AG09319 (cell line): ENCODE measurements at places on chromosomes 4 and X.

DNA sequence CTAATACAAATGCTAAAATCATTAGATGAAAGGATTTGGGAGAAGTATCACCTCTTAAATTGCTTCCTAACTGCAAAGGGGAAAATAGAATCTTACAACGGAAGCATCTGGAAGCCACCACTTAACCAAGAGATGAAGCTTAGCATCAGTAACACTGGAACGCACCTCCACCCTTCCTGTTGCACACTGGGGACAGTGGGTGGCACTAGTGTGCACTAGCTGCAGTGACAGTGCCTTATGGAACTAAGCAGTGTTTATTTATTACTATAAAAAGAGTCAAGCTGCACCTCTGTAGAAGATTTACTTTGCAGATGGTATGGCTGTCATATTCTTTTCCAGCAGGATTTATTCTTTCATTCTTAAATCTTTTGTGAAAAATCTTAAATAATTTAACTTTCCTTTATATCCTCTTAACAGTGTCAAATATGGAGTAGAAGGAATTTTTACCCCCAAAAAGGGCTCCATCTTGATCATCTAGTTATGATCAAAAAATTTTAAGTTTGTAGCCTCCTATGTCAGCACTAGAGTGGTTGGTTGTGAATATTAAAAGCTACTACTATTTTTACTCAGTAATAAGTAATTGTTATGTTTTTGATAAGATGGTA, 76.7 kb downstream of the SCD5 start:
- no peak for DNase-seq

- DNase-seq = no peak
Observed at GRCh38 chr4:163697121-163697520, 202.6 kb downstream of the TMA16 start.

DNA sequence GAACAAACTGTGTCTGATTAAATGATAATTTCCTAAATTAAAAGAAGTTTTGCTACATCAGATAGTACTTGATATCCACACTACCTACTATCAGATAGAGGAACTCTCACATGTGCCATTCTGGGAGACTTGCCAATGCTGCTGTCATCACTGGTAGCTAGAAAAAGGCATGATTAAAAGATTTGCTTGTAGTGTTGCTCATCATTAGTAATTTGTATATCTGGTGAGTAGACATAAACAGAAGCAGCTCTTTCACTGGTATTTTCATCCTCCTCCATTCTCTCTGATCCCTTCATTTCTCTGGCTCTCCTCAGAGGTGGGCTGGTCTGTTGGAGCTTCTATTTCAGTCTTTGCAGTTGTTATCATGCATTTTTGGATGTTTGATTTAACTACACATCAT, 56.0 kb downstream of the SPRY1 start:
- peak; percentile 39 for DNase-seq

- no peak for DNase-seq
Observed at GRCh38 chrX:154780968-154781367, 18.3 kb downstream of the DKC1 start.

- no peak for DNase-seq
Observed at GRCh38 chr4:186627226-186627865, 72.0 kb upstream of the MTNR1A start.

DNA sequence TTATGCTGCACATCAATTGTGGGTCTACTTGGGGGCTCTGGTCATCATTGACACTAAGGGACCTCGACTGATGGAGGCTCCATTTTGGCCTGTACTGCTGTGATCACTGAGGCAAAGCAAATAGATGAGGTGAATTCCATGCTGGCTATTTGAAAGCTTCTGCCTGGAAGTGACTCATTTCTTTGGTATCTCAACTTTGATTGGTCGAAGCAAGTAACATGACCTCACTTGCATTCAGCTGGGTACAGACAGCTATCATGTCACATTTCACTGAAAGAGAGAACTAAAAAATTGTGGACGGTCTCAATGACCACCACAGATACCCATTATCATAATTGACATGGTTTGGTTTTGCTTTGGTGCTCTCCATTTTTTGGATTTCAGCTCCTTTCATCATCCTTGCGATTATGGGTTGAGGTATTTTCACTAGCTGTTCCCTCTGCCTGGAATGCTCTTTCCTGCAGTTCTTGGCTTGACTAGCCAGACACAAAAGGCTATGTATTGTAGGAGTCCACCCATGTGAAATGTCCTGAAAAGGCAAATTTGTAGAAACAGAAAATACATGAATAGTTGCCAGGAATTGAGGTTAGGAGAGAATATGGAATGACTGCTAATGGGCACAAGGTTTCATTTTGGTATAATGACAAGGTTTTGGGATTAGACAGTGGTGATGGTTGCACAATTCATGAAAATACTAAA, 369.2 kb upstream of the LCORL start:
- no peak for DNase-seq

DNA sequence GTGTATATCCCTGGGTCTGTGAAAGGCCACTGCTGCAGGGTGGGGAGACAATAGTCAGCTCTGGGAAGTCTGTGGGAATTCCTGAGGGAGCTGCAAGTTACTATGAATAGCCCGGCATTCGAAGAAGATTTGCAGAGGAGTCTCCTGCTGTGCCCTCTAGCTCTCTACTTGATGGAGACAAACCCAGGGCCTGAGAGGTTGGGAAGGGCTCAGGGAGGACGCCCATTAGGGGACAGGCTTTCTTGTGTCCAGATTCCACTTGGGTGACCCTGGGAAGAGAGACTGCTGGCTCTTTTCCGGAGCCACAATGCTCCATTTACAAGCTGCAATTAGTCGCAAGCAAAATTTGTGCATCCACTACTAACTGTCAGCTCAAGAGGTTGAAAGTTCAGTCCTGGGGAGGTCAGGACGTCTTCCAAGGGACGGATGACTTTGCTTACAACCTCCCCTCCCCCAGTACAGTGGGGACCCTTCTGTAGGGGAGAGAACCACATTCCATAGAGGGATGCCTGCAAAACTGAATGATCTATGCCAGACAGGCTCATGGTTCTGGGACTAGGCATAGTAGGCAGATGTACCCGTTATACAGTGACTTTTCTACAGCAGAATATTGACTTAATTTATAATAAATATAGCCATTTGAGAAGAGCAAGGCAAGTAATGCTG, 48.2 kb upstream of the PHOX2B start:
- no peak for DNase-seq

DNA sequence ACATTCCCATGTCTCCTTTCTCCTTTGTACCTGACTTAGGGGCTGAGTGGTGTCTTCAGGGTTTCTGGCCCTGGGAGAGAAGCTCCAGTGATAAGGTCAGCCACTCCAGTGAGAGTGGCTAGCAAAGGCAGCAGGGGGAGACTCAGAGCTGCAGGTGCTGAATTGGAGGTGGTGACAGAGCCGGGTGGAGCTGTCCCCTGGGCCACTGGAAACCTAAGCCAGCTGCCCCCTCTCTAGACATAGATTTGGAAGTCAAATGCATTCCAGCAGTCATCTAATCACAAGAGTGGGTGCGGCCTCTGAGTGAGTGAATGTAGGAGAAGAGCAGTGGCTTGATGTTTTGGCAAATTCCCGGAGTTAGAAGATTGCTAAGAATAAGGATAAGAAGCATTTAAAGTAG, 28.5 kb downstream of the TRIM2 start:
- no peak for DNase-seq

DNA sequence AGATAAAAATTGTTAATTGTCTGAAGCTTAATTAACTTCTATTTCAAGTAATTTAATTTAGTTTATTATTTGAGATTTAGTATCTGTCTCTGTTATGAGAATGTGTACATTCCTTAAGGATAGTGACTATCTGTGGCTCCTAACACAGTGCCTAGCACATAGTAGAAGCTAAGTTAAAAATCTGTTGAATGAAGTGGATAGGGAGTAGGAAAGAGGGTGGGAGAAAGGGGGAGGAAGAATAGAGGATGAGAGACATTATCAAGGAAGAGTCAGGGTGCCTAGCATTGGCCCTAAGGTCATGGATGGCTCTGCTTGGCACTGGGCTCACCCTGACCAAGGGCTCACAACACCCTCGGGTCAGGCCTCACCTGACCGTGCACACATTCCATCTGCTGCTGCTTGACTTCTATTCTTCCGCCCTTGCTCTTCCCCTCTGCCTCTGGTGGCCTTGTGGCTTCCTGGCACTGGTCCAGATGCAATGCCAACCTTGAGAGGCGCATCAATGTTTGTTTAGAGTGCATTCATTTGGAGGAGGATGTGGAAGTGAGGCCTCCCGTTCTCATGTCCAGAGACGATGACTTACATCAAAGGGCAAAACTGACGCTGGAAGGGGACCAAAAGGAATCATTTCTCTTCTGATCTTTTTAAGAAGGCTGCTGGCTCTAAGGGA, 42.3 kb downstream of the TRIM2 start:
- DNase-seq = no peak

GRCh38 chr4:90127706-90128345, 632 bp downstream of the CCSER1 start:
- DNase-seq = no peak

DNA sequence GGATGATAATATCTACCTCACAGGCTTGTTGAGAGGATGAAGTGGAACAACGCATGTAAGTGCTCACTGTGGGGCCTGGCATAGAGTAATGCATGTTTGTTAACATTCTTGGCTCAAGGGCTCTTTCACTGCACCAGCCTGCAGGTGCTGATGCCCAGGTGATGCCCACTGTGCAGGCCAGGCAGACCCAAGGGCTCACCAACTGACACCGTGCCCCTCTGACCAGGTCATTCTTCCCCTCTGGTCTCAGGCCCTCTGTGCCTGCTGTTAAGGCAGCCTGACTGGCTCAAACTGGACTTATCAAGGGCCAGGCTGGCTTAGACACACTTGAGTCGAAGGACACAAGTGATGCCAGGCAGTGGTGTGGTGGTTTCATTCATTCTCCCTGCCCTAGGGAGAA, 90.5 kb downstream of the PJA1 start:
- no peak for DNase-seq

DNA sequence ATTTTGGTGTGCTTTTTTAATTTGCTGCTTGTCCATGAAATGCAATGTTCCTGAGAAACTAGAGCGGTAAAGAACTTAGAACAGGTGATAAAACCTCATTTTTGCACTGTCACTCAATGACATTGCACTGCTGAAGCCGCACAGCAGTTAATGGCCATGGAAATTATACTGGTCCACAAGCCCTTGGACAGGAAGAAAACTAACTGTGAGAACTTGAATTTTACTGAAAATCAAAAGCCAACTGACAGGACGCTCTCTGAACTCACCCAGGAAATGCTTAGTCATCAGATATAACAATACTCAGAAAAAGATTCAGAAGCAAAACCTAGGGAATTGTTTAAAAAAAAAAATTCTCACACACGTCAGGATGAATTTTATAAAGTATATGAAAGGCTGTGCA, 246.4 kb upstream of the SLC7A11 start:
- DNase-seq = no peak

GRCh38 chr4:2806390-2807355, 13.8 kb downstream of the SH3BP2 start:
- no peak for DNase-seq

DNA sequence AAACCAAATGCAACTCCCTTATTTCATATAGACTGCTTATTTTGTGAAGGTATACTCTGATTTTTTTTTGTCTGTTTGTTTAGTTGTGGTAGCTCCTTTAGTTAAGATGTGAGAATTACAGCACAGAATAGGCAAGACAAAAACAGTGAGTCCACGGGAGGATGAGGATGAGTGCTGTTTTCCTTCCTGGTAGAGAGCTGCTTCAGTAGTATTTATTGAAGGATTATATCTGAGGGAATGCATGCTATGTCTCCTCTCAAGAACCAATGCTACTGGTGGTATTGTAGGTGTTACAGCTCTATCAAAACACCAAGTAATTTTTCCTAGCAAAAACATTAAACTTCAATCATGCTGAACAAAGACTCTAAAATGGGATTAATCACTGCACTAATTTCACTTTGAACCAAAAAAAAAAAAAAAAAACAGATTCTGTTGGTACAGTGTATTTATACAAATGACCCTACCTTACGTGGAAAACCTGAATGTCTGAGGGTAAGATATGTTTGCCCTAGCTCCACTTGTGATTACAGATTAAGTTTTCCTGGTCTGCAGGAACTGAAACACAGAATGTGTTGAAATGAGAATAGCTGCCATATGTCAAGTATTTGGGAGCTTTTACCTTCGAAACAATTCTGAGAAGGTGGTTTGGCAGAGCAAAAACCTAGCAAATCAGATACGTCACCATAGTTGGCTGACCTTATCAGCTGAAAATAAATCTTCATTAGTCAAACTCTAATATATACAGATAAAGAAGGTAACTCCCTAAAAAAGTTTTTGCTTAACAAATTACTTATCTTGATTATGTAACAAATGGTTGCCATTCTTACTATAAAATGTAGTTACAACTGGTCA, 40.3 kb downstream of the PPP3CA start:
- no peak for DNase-seq

GRCh38 chr4:172686021-172686420, 482.6 kb upstream of the GALNT7 start:
- DNase-seq = no peak

GRCh38 chr4:47217291-47217690, 185.9 kb downstream of the GABRB1 start:
- no peak for DNase-seq

DNA sequence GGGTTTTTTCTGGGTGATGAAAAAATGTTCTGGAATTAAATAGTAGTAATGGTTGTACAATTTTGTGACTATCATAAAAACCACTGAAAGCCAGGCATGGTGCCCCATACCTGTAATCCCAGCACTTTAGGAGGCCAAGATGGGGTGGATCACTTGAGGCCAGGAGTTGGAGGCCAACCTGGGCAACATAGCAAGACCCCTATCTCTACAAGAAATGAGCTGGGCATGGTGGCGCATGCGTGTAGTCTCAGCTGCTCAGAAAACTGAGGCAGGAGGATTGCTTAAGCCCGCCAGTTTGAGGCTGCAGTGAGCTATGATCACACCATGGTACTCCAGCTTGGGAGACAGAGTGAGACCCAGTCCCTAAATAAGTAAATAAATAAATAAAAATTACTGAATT, 58.3 kb upstream of the TMEM131L start:
- no peak for DNase-seq

- no peak for DNase-seq
Observed at GRCh38 chr4:78432896-78433295, 118.7 kb upstream of the ANXA3 start.

DNA sequence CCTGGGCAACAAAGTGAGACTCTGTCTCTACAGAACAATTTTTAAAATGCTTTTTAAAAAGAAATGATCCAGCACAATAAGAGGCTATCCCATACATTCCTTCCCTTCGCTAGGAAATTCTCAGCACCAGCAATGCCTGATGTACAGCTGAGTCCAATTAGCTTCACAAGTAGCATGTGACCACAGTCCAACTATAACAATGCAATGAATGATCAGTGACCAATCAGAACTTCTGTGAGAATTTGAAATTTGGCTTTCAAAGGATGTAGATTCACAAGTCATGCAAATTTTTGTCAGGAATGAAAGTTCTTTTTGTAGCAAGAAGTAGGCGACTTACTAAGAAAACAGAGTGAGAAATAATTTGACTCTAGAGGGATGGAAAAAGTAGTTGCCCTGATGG, 278.5 kb upstream of the UGT8 start:
- no peak for DNase-seq

- DNase-seq = no peak
Observed at GRCh38 chr4:85787133-85787532, 312.2 kb downstream of the ARHGAP24 start.

GRCh38 chrX:43728966-43729365, 72.9 kb downstream of the MAOA start:
- DNase-seq = no peak

- DNase-seq = no peak
Observed at GRCh38 chrX:150035531-150035930, 97.2 kb upstream of the EOLA2 start.

- no peak for DNase-seq
Observed at GRCh38 chr4:139893801-139894200, 228.2 kb downstream of the MGST2 start.

- no peak for DNase-seq
Observed at GRCh38 chrX:34382416-34382815, 250.3 kb upstream of the FAM47A start.

GRCh38 chr4:151618858-151619257, 141.9 kb downstream of the GATB start:
- DNase-seq = no peak
